ENCODE measurements at places on chromosomes 7 and 10. TPM values are rescaled to one million over a fixed set of nuclear protein-coding genes. Genes with fewer than 3 reads are reported as not detected.

DNA sequence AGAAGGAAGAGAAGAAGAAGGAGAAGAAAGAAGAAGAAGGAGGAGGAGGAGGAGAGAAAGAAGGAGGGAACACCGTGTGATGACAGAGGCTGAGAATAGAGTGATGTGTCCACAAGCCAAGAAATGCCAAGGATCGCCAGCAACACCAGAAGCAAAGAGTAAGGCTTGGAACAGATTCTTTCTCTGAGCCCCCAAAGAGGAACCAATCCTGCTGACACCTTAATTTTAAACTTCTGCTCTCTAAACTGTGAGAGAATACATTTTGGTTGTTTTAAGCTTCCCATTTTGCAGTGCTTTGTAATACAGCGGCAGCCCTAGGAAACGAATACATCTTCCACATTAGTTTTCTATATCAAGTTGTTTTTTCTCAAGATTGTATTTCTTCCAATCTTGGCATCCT, 13.9 kb upstream of the WNT8B start:
- no peak overlapping the region for H3K27ac ChIP-seq
- peaks cover 29% of the 10 kb centered on the region for H3K27me3 ChIP-seq
- no peaks in the 10 kb centered on the region for H3K36me3 ChIP-seq
- H3K4me3 ChIP-seq = no peak overlapping the region
- H3K4me1 ChIP-seq = no peaks in the 10 kb centered on the region
- DNase-seq = no peak

DNA sequence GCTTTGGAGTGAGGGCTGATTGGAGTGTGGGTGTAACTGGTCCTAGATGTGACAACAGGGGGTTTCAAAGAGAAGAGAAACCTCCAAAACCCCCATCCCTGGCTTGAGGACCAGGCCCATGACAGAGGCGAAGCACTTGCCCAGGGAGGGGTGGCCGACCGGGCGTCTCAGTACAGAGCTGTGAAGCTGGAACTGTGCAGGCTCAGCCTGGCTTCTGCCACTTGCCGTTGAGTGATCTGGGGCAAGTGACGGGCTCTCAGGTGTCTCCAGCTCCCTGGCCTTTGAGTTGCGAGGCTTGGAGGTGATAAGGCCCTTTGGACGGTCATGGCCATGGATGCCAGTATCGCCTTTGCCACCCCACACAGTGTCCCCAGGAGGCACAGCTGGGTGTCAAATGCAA, 531.4 kb upstream of the FOXK1 start:
- H3K4me1 ChIP-seq = no peaks in the 10 kb centered on the region
- H3K36me3 ChIP-seq = peaks cover 4% of the 10 kb centered on the region
- H3K27ac ChIP-seq = no peak overlapping the region
- DNase-seq = peak; percentile 87
- no peak overlapping the region for H3K4me3 ChIP-seq

- H3K4me3 ChIP-seq = peak overlapping the region; percentile 82
- H3K27me3 ChIP-seq = no peaks in the 10 kb centered on the region
- H3K27ac ChIP-seq = peak overlapping the region; percentile 60
- H3K36me3 ChIP-seq = no peaks in the 10 kb centered on the region
- peaks cover 55% of the 10 kb centered on the region for H3K4me1 ChIP-seq
- no peak for DNase-seq
Measured at GRCh38 chr10:74824900-74825370, 1.5 kb upstream of the KAT6B start.

- H3K27me3 ChIP-seq = no peaks in the 10 kb centered on the region
- no peaks in the 10 kb centered on the region for H3K36me3 ChIP-seq
- no peaks in the 10 kb centered on the region for H3K4me1 ChIP-seq
- no peak for DNase-seq
- H3K4me3 ChIP-seq = no peak overlapping the region
- no peak overlapping the region for H3K27ac ChIP-seq
Measured at GRCh38 chr10:113216102-113216501, 266.1 kb downstream of the TCF7L2 start.

DNA sequence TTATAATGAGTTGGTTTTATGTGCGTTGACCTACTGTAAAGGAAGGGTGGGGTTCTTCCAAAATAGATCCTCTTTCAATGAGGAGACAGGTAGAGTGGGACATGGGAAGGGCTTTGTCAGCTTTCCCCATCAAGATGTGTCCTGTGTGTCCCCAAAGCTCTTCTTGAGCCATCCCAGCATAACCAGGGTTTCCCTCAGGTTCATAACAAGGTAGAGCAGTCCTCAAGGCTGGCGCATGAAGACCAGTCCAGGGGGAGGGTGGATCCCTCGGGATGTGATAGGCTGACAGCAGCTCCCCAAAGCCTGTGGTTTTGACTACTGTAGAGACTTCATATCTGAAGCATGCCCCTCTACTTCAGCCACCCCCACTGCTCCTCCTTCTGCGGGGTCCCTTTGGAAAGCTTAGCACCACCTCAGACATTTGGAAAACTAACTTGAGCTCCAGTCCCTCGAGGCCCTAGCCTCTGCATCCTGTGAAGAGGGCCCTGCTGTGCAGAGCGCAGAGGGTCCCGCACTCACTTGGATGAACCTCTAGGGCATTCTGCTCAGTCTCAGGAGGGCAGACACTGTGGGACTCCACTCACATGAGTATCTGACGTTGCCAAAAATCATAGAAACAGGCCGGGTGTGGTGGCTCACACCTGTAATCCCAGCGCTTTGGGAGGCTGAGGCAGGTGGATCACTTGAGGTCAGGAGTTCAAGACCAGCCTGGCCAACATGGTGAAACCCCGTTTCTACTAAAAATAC, 1.1 kb upstream of the GIMAP8 start:
- no peak for DNase-seq
- H3K4me3 ChIP-seq = no peak overlapping the region
- H3K27ac ChIP-seq = no peak overlapping the region
- H3K4me1 ChIP-seq = peaks cover 10% of the 10 kb centered on the region
- peaks cover 28% of the 10 kb centered on the region for H3K27me3 ChIP-seq
- no peaks in the 10 kb centered on the region for H3K36me3 ChIP-seq

DNA sequence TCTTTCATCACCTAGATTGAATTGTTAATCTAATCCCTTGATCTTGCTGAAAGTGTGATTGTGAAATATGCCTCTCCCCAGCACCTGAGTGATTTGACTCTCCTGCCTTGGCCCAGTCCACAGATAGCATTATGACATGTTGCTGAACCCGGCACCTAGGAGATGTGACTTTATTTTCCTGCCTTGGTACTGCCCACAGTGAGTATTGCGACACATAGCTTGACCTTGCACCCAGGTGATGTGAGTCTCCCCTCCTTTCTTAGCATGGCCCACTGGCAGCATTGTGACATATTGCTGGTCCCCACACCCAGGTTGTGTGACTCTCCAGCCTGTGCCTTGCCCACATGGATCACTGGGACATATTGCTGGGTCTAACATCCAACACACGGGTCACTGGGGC, 32.5 kb upstream of the ZNF107 start:
- H3K27me3 ChIP-seq = no peaks in the 10 kb centered on the region
- H3K27ac ChIP-seq = no peak overlapping the region
- no peaks in the 10 kb centered on the region for H3K4me1 ChIP-seq
- no peak for DNase-seq
- H3K4me3 ChIP-seq = no peak overlapping the region

- peaks cover 1% of the 10 kb centered on the region for H3K36me3 ChIP-seq
- peak overlapping the region; percentile 36 for H3K27ac ChIP-seq
- H3K4me3 ChIP-seq = no peak overlapping the region
- H3K4me1 ChIP-seq = peaks cover 76% of the 10 kb centered on the region
- DNase-seq = no peak
- H3K27me3 ChIP-seq = no peaks in the 10 kb centered on the region
Measured at GRCh38 chr10:32340596-32341180, 6.3 kb downstream of the EPC1 start.

DNA sequence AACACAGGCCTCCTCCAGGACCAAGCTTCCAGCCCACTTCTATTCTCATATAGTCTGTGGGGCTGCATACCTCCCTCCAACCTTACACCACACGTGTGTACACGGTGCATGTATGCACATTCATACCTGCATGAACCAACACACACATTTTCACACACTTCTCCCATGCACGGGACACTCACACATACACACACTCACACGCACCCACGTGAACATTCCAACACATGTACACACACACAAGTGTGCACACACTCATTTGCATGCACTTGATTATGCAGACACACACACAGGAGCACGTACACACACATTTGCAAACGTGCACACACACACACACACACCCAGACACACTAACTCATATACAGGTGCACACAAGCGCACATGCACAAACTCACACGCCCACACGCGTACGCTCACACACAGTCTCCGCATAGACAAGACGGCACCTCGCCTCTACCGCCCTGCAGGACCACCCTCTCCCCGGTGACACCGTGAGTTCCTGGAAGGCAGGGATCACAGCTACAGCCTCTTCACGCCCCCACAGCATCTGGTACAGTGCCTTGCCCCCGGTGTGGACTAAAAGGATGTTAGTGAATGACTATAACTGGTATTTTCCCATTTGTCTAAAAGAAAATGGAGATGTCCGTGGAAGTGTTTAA, 263.8 kb downstream of the PTPRN2 start:
- H3K27ac ChIP-seq = no peak overlapping the region
- H3K4me1 ChIP-seq = no peaks in the 10 kb centered on the region

DNA sequence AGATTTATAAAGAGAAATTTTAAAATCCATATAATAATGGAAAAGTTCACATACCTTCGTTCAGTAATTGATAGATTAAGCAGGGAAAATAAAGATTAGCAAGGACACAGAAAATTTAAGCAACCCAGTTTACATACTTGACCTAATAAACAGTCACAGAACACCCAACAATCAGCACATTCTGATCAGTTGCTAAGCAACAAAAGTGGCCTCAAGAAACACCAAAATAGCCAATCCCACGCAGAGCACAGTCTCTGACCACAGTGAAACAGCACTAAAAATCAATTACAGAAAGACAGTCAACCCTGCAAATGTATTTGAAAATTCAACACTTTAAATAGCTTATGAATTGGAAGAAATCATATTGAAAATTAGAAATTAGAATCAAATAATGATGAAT, 39.3 kb upstream of the DRGX start:
- H3K27me3 ChIP-seq = no peaks in the 10 kb centered on the region
- no peak for DNase-seq
- H3K4me3 ChIP-seq = no peak overlapping the region
- H3K4me1 ChIP-seq = no peaks in the 10 kb centered on the region

GRCh38 chr7:110673148-110673547, 417.8 kb upstream of the LRRN3 start:
- DNase-seq = no peak
- H3K27me3 ChIP-seq = no peaks in the 10 kb centered on the region
- no peak overlapping the region for H3K27ac ChIP-seq
- no peak overlapping the region for H3K4me3 ChIP-seq

DNA sequence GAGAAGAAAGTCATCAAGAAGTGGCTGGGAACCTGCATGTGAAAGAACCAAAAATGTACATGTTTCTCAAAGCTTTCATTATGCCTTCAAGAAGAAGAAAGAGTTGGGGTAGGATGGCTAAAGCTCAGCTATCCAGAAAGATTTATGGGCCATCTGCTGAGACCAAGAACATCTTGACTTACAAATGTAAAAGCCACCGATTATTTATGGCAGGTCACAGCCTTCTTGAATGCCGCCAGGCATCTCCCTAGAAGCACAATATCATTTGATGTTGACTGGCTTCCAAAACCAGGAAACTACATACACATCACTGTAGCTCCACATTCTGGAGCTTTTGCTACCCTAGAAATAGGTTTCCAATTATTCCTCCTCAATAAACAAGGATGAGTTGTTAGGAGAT, 254.2 kb upstream of the AOAH start:
- no peak for DNase-seq
- H3K27ac ChIP-seq = no peak overlapping the region
- H3K36me3 ChIP-seq = no peaks in the 10 kb centered on the region

GRCh38 chr7:46450886-46451285, 529.8 kb upstream of the IGFBP3 start:
- no peak for DNase-seq
- H3K27me3 ChIP-seq = no peaks in the 10 kb centered on the region
- no peak overlapping the region for H3K4me3 ChIP-seq
- no peak overlapping the region for H3K27ac ChIP-seq
- peaks cover 16% of the 10 kb centered on the region for H3K4me1 ChIP-seq

DNA sequence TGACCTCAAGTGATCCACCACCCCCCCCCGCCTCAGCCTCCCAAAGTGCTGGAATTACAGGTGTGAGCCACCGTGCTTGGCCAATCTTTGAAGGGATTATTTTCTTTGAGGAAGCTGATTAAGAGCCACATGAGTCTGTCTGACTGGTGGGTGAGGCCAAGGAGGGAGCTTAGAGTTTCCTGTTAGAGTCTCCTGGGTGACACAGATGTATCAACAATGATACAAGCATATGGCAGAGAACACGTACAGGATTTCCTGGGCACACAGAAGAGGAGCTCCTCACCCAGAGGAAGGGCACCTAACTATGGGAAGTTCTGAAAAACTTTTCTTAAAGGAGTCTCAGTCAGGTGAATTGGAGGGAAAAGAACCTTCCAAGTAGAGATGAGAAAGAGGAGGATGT, 69.4 kb downstream of the GOLGA7B start:
- H3K4me1 ChIP-seq = no peaks in the 10 kb centered on the region
- no peak overlapping the region for H3K4me3 ChIP-seq
- H3K27me3 ChIP-seq = peaks cover 66% of the 10 kb centered on the region

- H3K4me1 ChIP-seq = no peaks in the 10 kb centered on the region
- no peak within 1 kb of the TSS for H3K27ac ChIP-seq
- no peak within 1 kb of the TSS for H3K4me3 ChIP-seq
- peaks cover 3% of the 10 kb centered on the region for H3K36me3 ChIP-seq
- DNase-seq = no peak
Measured at GRCh38 chr7:99876933-99877332, at the start of gene OR2AE1. Gene OR2AE1, minus strand, starts transcription at chr7:99877033. Its CDS starts 0 bp downstream, at chr7:99877033.

DNA sequence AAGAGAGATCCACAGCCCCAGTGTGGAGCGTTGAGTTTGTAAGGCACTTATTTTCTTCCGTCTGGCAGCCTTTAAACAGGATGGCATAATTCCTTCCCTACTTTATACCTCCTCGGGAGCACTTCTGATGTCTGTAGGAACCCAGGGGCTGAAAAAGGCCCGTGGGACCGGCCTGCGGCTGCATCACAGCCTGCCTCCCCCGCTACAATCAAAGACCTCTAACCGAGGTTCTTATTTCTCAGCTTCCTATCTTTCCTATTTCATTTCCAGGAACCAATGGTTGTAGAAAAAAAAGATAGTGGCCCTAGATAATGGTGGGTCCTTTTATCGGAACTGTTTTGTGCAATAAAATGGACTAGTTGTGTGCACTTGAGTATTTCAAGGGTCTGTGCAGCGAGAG, 4.1 kb upstream of the CTBP2 start:
- no peaks in the 10 kb centered on the region for H3K27me3 ChIP-seq
- H3K36me3 ChIP-seq = no peaks in the 10 kb centered on the region
- DNase-seq = no peak
- no peak overlapping the region for H3K27ac ChIP-seq
- H3K4me3 ChIP-seq = no peak overlapping the region

Gene PON1
- not detected for total RNA-seq

Gene PTPN20
- total RNA-seq = not detected

Gene TCF7L2
- 34.4 TPM for total RNA-seq

Gene SFTPA1
- total RNA-seq = not detected

Gene EXOSC1
- total RNA-seq = 41.2 TPM

Gene TLX1
- not detected for total RNA-seq

Gene SLC29A3
- 2.4 TPM for total RNA-seq

Gene ZNF282
- 26.3 TPM for total RNA-seq

Gene AOAH
- total RNA-seq = not detected

Gene PIP
- not detected for total RNA-seq
